ENCODE measurements at places on chromosomes 3 and 15.

DNA sequence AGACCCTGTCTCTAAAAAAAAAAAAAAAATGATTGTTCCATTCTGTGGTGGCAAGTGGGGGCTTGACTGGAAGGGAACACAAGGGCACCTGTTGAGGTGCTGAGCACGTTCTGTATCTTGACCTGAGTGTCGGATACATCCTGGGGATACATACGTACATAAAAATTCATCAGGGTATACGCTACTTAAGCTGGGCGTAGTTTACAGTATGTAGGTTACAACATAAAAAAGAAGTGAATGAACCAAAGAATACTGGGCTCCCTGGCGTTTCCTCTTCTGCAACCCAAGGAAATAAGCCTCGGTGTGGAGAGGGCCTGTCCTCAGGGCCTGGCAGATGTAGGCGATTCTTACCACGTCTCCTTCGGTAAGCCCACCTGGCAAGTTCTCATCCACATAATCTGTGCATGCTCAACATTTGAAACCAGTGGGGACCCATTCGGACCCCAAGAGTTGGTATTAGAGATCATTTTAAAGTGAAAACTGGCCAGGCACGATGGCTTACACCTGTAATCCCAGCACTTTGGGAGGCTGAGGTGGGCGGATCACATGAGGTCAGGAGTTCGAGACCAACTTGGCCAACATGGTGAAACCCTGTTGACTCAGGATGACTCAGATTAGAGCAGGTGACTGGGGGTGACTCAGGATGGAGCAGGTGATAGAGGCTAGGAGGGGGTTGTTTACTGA is 5.1 kb upstream of the MUC20 start:
- DNase-seq = no peak

GRCh38 chr3:71907996-71908395 is 123.0 kb upstream of the PROK2 start:
- no peak for DNase-seq

- DNase-seq = no peak
Measured at GRCh38 chr3:14389166-14389606, 13.2 kb upstream of the SLC6A6 start.

GRCh38 chr3:188303286-188303799 is 149.4 kb downstream of the LPP start:
- no peak for DNase-seq

DNA sequence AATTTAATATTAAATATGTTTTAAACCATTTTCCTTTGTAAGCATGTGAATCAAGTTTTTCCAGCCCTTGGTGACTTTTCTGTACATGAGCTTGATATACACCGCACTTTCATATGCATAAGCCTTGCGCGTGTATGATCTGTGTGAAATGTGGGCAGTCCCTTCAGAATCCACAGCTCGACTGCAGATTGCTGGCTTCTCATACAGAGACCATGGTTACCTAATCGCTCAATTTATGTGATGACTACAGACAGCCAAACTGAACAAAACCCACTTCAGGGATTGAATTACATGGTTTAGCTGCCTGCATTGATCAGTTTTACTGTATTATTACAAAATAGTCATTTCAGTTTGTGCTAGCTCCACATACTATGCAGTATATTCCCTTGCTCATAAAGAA is 212.3 kb upstream of the NECTIN3 start:
- no peak for DNase-seq

DNA sequence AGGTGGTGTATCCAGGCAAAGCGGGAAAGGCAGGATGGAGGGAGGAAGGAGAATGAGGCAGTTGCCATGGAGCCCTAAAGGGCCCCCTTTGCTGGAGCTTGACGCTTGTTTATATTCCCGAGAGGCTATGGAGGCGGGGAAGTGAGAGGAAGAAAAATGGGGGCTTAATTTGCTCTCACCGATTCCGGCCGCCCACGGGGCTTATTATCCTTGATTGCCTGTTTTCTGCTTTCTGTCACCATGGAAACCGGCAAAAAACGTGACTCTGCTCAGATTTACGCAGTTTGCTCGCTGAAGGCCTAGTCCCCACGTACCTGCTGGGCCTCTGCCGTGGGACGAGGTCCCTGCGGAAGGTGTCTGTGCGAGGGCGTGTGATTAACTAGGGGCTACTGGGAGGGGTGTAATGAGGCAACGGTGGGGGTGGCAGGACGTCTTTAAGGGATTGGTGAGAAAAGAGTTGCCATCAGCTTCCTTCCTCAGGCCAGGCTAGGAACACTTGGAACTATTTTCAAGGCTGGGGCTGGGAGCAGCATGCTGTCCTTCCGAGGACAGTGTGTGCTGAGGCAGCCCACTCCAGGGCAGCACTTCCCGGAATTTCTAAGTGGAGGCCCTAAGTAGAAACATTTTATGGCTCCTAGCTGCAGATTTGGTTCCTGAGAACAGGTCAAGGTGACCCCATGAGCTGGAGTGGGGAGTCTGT is 110.8 kb upstream of the NDN start:
- no peak for DNase-seq

Measured in activated CD8-positive, alpha-beta memory T cell treated with anti-CD3 and anti-CD28 coated beads for 1 hour (primary cell).